Vagina (tissue), 2 donors: ENCODE measurements at places on chromosomes 7 and 10.

DNA sequence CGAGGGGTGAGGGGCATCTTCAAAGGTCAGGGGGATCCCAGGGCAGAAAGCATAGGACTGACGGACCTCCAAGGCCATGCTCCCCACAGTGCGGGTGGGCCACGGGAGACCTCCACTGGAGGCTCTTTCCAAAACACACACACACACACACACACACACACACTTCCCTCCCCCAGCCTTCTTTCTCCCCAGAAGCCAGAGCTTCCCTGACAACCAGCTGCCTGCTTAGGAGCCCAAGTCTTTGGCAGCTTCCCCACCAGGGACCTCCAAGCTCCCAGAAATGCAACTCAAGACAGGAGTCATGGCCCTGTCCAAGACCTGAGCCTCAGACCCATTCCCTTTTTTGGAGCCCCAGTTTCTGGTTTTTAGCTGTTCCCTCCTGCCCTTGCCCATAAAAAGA is 710 bp upstream of the C10orf105 start:
- peaks cover 36% of the 10 kb centered on the region for H3K4me1 ChIP-seq
- no peak overlapping the region for H3K4me3 ChIP-seq
- H3K27me3 ChIP-seq: no peaks in the 10 kb centered on the region
- H3K36me3 ChIP-seq: no peaks in the 10 kb centered on the region

DNA sequence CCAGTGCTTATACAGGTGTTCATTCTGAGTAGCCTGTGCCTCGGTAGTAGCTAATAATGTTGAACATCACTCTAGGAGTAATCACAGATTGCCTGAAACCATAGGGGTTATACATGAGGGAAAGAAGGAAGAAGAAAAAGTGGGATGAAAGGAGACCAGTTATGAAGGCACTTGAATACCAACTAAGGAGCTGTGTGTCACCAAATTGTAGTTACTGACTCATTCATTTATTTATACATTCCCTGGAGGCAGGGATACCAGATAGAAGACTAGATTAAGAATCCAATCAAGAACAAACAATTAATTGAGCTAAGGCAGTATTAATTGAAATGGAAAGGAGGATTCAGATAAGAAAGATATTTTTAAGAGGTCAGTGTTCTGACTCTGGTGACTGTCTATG is 129.6 kb upstream of the PRPS1L1 start:
- no peak overlapping the region for H3K27ac ChIP-seq
- H3K4me1 ChIP-seq: no peaks in the 10 kb centered on the region
- H3K27me3 ChIP-seq: no peaks in the 10 kb centered on the region
- no peaks in the 10 kb centered on the region for H3K36me3 ChIP-seq
- H3K4me3 ChIP-seq: no peak overlapping the region

DNA sequence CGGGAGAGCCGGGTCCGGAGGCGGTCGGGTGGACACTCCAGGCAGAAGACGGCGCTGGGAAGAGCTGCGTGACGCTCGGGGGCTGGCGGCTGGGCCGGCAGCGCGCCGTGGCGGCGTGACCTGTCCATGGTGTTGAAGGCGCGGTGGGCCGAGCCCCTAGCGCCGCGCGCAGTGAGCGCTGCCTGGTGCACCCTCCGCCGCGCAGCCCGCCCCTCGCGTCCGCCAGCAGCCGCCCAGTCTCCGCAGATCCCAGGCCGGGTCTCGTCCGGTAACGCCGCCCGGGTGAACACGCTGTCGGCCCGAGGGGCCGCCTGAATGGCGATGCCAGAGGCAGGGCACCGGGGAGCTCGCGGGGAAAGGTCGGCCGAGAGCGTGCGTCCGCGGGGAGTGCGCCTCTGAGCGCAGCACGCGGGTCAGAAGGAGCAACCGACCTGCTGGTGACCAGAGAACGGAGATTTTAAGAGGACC is 657 bp upstream of the TMEM178B start:
- H3K27me3 ChIP-seq: no peaks in the 10 kb centered on the region
- peaks cover 41% of the 10 kb centered on the region for H3K4me1 ChIP-seq
- no peak for DNase-seq
- H3K27ac ChIP-seq: no peak overlapping the region

- no peak for DNase-seq
- H3K4me1 ChIP-seq: peaks cover 28% of the 10 kb centered on the region
- no peaks in the 10 kb centered on the region for H3K27me3 ChIP-seq
- peak overlapping the region; percentile 88 for H3K27ac ChIP-seq
- H3K4me3 ChIP-seq: peak overlapping the region; percentile 91
These were observed 613 bp downstream of the USP6NL start for GRCh38 chr10:11610826-11611247.

- DNase-seq: no peak
- no peak overlapping the region for H3K4me3 ChIP-seq
- no peak overlapping the region for H3K27ac ChIP-seq
- H3K27me3 ChIP-seq: no peaks in the 10 kb centered on the region
- no peaks in the 10 kb centered on the region for H3K36me3 ChIP-seq
These were observed 66.6 kb upstream of the NOBOX start for GRCh38 chr7:144470078-144470477.

DNA sequence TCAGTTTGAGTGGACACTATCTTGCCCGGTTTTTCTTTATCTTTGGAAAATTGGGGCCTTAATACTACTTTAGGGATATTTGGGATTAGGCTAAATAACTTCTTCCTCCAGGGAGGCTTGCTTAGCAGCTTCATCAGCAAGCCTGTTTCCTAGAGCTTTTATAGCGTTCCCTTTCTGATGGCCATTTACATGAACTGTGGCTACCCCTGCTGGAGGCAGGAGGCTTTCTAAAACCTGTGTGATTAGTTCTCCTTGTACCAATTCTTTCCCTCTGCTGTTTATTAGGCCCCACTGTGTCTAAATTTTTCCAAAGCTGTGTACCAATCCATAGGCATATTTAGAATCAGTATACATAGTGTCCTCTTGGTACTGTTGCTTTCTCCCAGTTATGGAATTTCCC is 61.7 kb upstream of the CNTNAP2 start:
- H3K36me3 ChIP-seq: no peaks in the 10 kb centered on the region
- H3K27me3 ChIP-seq: no peaks in the 10 kb centered on the region
- no peak overlapping the region for H3K4me3 ChIP-seq
- no peak overlapping the region for H3K27ac ChIP-seq

DNA sequence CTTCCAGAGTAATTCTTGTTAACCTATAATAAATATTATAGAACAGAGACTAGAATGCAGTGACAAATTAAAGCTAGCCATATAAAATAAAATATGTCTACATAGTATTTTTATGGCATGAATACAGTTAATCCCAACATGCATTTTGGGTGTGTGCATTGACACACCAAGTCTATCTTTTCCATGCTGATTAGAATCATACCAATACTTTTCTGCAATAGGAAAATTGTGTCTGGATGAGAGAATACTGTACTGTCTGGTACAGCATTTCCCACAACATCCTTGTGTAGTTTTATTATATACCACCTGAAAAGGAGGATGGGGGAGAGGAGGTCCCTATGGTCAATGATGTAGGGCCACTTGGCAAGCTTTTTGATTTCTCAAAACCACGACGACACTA is 100.3 kb downstream of the ARHGAP21 start:
- no peak for DNase-seq
- H3K36me3 ChIP-seq: peaks cover 4% of the 10 kb centered on the region
- no peak overlapping the region for H3K27ac ChIP-seq
- no peak overlapping the region for H3K4me3 ChIP-seq

DNA sequence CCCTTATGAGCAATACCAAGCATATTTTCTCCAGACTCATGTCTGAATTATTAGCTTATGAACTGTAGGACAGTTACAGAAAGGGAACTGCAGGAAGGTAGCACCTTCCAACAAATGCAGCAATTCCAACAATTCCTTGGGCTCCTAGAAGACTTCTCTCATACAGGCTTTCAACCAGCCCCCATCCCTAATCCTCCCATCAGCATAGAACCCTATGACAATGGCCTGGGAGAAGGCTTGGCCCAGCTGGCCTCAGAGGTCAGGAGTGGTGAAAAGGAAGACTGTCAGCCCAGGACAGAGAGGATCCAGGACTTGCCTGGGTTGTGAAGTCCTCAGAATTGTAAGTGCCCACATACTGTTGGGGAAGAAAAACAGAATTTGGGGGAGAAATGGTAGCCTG is 5.9 kb downstream of the VPS41 start:
- H3K36me3 ChIP-seq: no peaks in the 10 kb centered on the region
- H3K27ac ChIP-seq: no peak overlapping the region
- H3K4me3 ChIP-seq: no peak overlapping the region
- H3K27me3 ChIP-seq: no peaks in the 10 kb centered on the region
- no peak for DNase-seq

DNA sequence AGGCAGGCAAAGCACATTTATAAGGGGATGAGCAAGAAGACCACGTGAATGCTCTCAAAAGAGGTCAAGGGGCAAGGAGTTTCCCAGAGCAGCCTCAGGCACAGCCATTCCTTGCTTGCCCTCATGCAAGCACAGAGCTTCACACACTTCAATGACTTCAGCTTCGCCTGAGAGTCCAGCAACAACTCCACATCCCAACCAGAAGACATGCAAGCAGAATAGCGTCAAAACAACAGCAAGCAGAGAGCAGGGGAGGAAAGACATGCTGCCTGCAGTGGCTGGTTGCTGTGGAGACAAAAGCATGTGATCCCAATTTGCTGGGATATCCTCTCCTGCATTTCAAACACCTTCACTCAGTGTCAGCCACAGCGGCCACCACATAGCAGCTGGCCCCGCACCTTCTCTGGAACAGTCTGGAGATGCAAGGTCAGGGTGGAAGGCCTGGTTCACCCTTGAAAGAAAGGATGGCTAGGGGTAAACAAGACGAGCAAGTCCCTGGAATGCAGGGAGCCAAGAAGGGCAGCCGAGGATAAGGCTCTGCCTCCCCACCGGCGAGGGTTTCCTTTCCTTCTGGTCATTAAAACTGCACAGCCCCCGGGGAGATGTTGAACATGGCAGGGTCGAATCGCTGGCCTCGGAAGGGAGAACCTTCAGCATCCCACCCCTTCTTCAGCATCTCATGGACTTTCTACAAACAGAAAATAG is 60.2 kb upstream of the CAMK2B start:
- H3K27me3 ChIP-seq: no peaks in the 10 kb centered on the region
- DNase-seq: peak; percentile 83
- no peaks in the 10 kb centered on the region for H3K4me1 ChIP-seq
- H3K4me3 ChIP-seq: no peak overlapping the region

GRCh38 chr7:75688200-75689136 is 50.3 kb downstream of the HIP1 start:
- no peak for DNase-seq
- H3K27me3 ChIP-seq: no peaks in the 10 kb centered on the region
- no peak overlapping the region for H3K27ac ChIP-seq
- no peak overlapping the region for H3K4me3 ChIP-seq

DNA sequence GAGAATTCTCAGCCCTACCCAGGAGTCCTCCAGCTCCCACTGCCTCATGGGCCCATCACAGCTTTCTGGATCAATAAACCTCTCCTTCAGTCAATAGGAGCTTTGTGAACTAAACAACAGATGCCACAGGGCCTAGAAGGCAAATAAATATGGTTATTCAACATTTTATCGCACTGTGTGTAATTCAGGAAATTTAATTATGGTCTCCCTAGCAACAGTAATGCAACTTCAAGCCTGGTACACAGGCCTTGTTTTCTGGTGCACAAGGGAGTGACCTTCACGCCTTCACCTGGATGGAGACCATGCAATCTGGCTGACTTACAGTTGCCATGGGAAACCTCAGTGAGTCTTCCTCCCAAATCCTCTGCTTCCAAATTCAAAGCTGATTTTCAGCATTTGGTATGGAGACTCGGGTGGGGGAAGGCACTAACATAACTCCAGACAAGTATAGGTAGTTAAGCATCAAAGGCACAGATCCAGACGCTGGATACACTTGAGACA is 441.0 kb upstream of the NPVF start:
- no peak overlapping the region for H3K4me3 ChIP-seq
- peak overlapping the region; percentile 36 for H3K27ac ChIP-seq
- DNase-seq: no peak
- peaks cover 63% of the 10 kb centered on the region for H3K4me1 ChIP-seq
- no peaks in the 10 kb centered on the region for H3K36me3 ChIP-seq
- no peaks in the 10 kb centered on the region for H3K27me3 ChIP-seq

GRCh38 chr7:29084832-29085231 is 61.5 kb downstream of the CPVL start:
- H3K4me1 ChIP-seq: peaks cover 16% of the 10 kb centered on the region
- H3K27ac ChIP-seq: no peak overlapping the region
- no peaks in the 10 kb centered on the region for H3K36me3 ChIP-seq
- no peak overlapping the region for H3K4me3 ChIP-seq
- no peak for DNase-seq
- no peaks in the 10 kb centered on the region for H3K27me3 ChIP-seq

- no peak for DNase-seq
- H3K36me3 ChIP-seq: no peaks in the 10 kb centered on the region
- H3K4me1 ChIP-seq: no peaks in the 10 kb centered on the region
- no peak overlapping the region for H3K27ac ChIP-seq
These were observed 10.9 kb downstream of the LDB3 start for GRCh38 chr10:86678999-86679792.

GRCh38 chr10:17992266-17992665 is 40.5 kb downstream of the SLC39A12 start:
- no peak for DNase-seq
- H3K4me1 ChIP-seq: no peaks in the 10 kb centered on the region
- no peaks in the 10 kb centered on the region for H3K36me3 ChIP-seq
- no peak overlapping the region for H3K4me3 ChIP-seq
- H3K27ac ChIP-seq: no peak overlapping the region

GRCh38 chr7:144529269-144529926 is 125.9 kb upstream of the NOBOX start:
- no peak overlapping the region for H3K27ac ChIP-seq
- no peaks in the 10 kb centered on the region for H3K27me3 ChIP-seq
- no peaks in the 10 kb centered on the region for H3K4me1 ChIP-seq
- H3K4me3 ChIP-seq: no peak overlapping the region
- no peaks in the 10 kb centered on the region for H3K36me3 ChIP-seq
- DNase-seq: no peak

GRCh38 chr7:157975401-157976372 is 611.9 kb downstream of the PTPRN2 start:
- H3K4me1 ChIP-seq: no peaks in the 10 kb centered on the region
- no peaks in the 10 kb centered on the region for H3K27me3 ChIP-seq
- no peak overlapping the region for H3K4me3 ChIP-seq
- no peak overlapping the region for H3K27ac ChIP-seq
- DNase-seq: no peak

DNA sequence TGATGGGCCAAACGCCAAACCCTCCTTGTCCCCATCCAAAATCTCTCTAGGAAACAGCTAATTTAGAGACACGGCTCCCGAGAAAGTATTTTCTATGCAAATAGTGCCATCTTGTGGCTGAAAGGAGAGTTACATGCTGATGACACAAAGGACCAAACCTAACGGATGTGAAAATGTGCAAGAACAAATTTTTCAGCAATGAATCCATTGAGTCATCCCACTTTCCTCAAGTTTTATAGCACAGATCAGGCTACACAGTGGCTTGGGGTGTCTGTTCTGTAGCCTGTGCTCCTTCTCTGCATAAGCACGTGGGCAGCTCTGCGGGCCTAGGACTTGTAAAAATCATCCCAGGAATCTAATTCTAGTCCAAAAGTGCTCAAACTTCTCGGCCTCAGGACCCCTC is 154.8 kb upstream of the PRR15 start:
- no peak overlapping the region for H3K4me3 ChIP-seq
- H3K27me3 ChIP-seq: no peaks in the 10 kb centered on the region
- no peak for DNase-seq
- H3K4me1 ChIP-seq: peaks cover 6% of the 10 kb centered on the region
- H3K27ac ChIP-seq: no peak overlapping the region

GRCh38 chr10:26969145-26969926 is 108.6 kb upstream of the ABI1 start:
- no peak overlapping the region for H3K27ac ChIP-seq
- DNase-seq: no peak
- H3K4me1 ChIP-seq: no peaks in the 10 kb centered on the region
- peaks cover 7% of the 10 kb centered on the region for H3K36me3 ChIP-seq
- no peaks in the 10 kb centered on the region for H3K27me3 ChIP-seq

GRCh38 chr10:46291817-46292572 is 5.2 kb downstream of the ANTXRL start:
- no peak for DNase-seq
- no peaks in the 10 kb centered on the region for H3K4me1 ChIP-seq
- H3K27ac ChIP-seq: no peak overlapping the region
- H3K4me3 ChIP-seq: no peak overlapping the region
- no peaks in the 10 kb centered on the region for H3K27me3 ChIP-seq
- no peaks in the 10 kb centered on the region for H3K36me3 ChIP-seq
